ENCODE measurements at places on chromosomes 11 and 22.

- DNase-seq = no peak
Observed at GRCh38 chr11:91664521-91664920, 560.1 kb upstream of the FAT3 start.

DNA sequence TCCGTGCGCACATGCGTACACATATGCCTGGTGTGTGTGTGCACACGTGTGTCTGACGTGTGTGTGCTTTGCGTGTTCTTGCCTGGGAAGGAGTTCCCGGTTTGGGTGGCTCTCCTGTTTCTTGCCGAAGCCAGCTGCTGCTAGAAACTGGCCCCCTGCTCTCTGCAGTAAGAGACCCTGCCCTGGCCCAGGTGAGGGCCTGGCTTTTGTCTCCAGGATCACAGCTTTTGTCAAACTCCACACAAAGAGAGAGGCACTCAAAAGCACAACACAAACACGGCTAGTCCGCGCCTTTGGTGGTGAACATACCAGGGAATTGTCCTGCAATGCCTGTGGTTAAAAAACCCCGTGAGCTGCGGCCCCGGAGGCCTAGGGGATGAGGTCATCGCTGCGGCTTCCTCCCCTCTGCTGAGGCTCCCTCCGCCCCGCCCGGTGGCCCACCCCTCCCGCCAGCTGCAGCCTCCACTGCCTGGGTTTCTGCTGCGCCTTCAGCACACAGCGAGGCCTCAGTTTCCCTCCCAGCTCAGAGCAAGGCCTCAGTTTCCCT is 88.9 kb downstream of the KCNQ1 start:
- peak; percentile 77 for DNase-seq

GRCh38 chr11:85930879-85931366 is 75.7 kb downstream of the CCDC83 start:
- DNase-seq = peak; percentile 32

DNA sequence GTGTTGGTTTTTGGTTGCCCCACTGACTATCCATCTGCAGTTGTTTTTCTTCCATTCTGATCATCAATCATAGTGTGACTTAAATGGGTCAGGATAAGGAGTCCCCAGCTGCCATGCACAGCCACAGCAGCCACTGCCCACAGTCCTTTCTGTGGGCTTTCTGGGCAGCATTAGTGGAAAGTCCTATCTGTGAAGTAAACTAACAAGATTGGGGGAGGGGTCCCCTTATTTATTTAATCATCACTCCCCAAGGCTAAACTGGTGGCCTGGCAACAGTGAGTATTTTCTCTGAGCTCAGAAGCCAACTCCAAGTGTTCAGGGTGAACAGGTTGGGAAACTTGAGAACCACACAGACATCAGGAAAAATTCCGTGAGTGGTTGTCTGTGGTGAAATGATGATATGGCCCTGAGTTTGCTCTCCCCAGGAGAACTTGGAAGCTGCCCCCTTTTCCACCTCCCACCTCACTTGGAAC is 145.0 kb downstream of the CCDC34 start:
- DNase-seq = no peak

GRCh38 chr22:25054943-25055511 is 102.5 kb downstream of the KIAA1671 start:
- DNase-seq = peak; percentile 82

DNA sequence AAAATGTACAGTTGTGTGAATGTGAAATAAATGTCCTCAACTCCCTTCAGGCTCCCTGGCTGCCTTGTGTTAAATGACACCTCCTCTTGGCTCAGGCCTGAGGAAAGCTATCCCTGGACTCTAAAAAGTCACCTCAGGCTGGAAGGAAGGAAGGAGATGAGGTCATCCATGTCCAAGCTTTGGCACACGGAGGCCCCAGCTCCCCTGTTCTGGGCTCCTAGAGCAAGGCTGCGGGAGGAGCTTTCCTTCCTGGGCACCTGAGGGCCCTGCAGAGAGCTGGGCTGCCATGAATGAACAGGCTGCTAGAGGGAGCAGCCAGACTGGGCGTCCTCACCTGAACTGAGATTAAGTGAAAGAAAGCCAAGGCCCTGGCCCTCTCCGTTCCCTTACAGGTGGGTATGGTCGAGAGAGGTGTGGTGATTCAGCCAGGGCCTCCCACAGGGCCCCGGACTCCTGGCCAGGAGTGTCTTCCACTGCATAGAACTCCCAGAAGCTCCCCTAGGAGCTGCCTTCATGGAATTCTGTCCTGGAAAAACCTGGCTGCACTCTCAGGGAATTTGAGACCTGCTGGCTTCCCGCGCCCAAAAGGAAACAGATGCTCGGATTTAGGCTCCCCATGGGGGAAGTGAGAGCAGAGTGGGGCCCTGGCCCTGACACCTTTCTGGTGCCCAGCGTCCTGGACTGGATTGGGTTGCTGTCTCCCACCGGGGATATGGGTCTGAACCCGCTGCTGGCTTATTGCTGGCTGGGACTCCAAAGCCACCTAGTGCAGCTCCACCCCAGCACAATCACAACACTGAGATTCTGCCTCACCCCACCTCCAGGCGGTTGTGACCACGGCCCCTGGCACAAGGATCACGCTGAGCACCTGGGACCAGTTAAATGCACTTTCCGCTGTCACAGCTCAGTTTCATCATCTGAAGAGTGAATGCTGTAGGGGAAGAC is 22.2 kb downstream of the MYBPC3 start:
- peak; percentile 31 for DNase-seq

GRCh38 chr11:9753021-9753420 is 89.1 kb downstream of the SWAP70 start:
- peak; percentile 63 for DNase-seq

- DNase-seq = no peak
Observed at GRCh38 chr11:122028545-122028944, 87.5 kb downstream of the BLID start.

DNA sequence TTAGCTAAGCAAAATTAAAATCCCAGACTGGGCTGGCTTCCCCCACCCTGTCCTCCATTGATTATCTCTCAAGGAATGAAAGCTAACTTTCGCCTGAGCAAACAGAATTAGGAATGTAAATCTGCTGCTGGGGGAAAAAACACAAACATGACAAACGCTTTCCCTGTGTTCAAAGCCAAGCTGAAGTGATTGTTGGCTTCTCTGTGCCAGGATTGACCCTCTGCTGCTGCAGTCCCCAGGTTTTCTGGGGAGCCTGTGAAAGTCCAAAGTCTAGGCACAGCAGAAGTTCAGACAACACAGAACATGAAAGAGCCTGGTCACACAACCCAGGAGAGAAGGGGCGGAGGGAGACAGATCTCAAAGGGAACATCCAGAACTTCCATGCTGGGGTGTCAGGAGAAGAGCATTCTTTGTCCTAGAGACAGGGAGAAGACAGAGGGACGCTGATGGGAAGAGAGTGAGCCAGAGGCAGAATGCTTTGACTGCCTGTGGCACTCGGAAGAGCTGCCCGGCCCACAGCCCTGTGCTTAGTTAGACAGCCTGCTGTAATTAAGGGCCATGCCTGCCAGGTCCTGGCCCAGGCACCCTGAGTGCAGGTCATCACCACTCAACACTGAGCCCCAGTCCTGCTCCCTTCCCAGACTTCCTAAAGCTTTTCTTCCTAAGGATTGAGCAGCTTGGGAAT is 6.9 kb downstream of the PATZ1 start:
- no peak for DNase-seq

GRCh38 chr22:45543243-45543642 is 40.6 kb downstream of the FBLN1 start:
- DNase-seq = no peak

GRCh38 chr11:124753205-124753604 is 1.1 kb upstream of the VSIG2 start:
- DNase-seq = no peak

DNA sequence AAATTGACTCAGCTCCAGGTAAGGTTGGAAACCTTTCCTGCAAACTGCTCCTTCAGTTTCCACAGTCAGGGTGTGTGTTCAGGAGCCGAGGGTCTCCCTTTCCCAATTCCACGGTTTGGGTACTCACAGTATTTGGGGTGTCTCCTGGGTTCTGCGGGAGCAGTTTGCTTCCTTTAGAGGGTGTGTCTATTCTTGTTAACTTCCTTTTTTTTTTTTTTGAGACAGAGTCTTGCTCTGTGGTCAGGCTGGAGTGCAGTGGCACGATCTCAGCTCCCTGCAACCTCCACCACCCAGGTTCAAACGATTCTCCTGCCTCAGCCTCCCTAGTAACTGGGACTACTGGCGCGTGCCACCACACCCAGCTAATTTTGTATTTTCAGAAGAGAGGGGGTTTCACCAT is 251.4 kb downstream of the LUZP2 start:
- DNase-seq = no peak

DNA sequence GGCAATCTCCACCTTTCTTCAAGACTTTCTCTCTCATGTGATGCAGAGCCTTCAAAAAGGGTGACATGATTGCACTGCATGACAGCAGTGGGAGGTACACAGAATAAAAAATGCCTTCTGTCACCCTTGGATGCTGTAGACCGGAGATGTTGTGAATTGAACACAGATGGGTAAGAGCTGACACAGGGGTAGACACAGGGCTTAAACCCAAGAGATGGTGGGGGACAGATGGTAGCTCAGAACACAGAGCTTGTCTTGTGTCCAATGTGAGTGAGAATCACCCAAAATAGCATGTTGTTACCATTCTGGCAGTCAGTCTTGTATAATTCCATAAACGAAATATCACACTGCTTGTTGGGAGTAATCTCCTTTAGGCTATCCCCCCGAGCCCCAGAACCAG is 69.9 kb downstream of the JRKL start:
- DNase-seq = no peak

- no peak for DNase-seq
Observed at GRCh38 chr11:108662700-108663099, 2.2 kb upstream of the DDX10 start.

GRCh38 chr11:85699957-85700741 is 14.2 kb upstream of the CCDC89 start:
- peak; percentile 47 for DNase-seq

DNA sequence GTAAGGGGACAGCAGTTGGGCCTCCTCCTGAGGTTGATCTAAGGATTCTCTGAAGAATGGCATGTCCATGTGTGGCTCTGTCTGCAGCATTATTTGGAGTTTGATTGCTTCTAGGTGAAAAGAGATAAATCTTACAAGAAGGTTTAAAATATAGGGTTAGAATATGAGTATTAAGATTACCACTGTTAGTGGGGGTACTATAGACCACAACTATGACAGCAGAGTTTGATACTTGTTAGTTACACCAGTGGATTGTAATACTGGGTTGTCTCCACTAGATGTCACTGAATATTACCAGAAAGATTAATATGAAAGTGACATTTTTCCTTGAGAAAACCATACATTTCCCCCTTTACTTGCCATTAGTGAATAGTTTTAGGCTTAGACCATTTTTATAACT is 47.9 kb downstream of the ZNF280B start:
- DNase-seq = no peak

- DNase-seq = no peak
Observed at GRCh38 chr11:88275636-88276035, 61.9 kb downstream of the CTSC start.

DNA sequence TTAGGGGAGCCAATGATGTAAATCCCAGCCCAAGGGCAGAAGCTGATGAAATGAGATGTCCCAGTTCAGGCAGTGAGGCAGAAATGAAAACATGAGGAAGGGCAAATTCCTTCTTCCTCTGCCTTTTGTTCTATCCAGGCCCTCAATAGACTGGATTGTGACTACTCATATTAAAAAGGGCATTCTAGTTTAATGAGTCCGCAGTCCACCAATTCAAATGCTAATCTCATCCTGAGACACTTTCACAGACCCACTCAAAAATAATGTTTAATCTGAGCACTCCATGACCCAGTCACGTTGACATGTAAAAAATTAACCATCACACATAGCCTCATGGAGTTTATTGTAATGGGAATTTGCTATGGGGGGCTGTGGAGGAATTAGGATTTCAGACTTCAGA is 717.9 kb downstream of the OPCML start:
- DNase-seq = no peak

GRCh38 chr22:42291287-42291686 is 20.8 kb upstream of the TCF20 start:
- DNase-seq = no peak

DNA sequence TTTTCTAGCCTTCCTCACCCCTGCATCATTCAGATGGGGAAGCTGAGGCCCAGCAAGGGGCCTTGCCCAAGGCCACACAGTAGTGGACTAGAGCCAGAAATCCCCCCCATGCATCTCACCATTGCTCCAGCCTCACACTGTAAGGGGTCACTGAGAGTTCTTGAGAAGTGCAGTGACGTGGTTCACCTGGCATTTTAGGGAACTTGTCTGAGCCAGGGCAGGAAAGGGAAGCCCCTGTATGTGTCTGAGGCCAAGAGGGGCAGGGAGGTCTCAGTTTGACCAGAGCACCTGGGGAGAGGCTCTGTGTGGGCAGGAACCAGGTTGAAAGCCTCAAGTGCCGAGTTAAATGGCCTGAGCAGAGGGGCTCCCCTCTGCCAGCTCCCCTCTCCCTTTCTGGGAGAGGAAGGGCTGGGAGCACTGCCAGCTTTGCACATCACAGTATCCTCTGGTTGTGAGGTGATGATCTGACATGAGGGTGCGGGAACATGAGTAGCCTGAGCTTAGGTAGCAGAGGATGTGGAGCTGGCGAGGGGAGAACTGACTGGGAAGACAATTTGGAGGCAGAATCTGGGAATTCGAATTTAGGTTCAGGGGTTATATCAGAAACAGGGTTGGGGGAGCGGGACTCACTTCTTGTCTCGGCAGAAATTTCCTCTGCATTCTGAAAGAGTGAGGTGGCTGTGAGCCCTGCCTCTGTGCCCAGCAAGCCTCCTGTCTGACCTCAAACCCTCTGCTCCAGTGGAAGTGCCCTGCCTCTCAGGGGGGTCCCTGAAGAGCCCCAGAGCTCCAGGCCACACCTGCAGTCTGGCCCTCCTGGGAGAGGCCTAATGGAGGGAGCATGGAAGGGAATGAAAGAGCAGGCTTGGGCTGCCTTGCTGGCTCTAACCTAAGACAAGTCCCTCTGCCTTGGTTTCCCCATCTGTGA is 14.6 kb downstream of the ARHGEF17 start:
- peak; percentile 21 for DNase-seq

GRCh38 chr11:88345408-88345807 is 7.9 kb upstream of the CTSC start:
- DNase-seq = no peak

- DNase-seq = no peak
Observed at GRCh38 chr11:3783611-3784010, 13.7 kb downstream of the NUP98 start.

- DNase-seq = no peak
Observed at GRCh38 chr11:15641271-15642045, 526.7 kb downstream of the INSC start.

DNA sequence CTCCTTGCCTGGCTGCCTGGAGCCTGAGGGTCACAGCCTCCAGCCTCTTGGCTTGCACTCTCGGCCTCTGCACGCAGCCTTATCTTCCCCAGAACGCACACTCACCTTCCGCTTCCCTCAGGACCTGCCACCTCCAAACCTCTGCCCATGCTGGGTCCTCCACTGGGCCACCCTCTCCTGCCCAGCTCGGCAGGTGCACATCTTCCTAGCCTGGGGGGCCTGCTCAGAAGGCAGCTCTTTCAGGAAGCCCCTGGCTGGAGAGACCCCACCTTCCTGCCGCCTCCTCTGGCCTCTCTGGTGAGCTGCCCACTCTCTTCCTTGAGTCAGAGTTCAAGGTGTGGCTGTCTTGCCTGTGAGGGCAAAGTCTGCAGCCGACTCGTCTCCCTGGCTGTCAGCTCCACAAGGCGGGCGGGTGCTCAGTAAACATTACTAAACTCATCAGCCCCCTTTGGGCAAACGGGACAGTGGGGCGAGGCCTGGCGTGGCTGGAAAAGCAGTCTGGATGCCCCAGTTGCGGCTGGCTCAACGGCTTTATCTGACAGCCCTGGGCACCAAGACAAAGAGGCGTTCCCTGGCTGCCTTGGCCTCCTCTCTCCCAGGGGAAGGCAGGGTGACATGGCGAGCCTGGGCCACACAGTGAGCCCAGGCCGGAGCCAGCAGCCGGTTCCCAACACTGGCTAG is 1.7 kb upstream of the LINC01488 start:
- DNase-seq = peak; percentile 90

GRCh38 chr22:17981497-17981896 is 42.9 kb downstream of the MICAL3 start:
- no peak for DNase-seq
